ENCODE measurements at places on chromosomes 12 and 14. TPM values are rescaled to one million over a fixed set of nuclear protein-coding genes. Genes with fewer than 3 reads are reported as not detected.

Gene AQP6
- 0.25 TPM for total RNA-seq

Gene RNF212B
- total RNA-seq = not detected

Gene SLCO1A2
- not detected for total RNA-seq

Gene CLEC2A
- total RNA-seq = not detected

Gene GPR132
- 0.70 TPM for total RNA-seq

Gene AGAP2
- total RNA-seq = 0.91 TPM

Gene DHH
- 0.59 TPM for total RNA-seq

Gene KRT79
- total RNA-seq = not detected

Gene TSPAN19
- not detected for total RNA-seq

Gene TEX22
- 1.4 TPM for total RNA-seq

Gene TSPAN8
- 2.7 TPM for total RNA-seq

Gene CCDC177
- total RNA-seq = not detected

Gene ENDOU
- 0.28 TPM for total RNA-seq

Gene STYK1
- not detected for total RNA-seq

Gene IGFBP6
- total RNA-seq = 134 TPM

DNA sequence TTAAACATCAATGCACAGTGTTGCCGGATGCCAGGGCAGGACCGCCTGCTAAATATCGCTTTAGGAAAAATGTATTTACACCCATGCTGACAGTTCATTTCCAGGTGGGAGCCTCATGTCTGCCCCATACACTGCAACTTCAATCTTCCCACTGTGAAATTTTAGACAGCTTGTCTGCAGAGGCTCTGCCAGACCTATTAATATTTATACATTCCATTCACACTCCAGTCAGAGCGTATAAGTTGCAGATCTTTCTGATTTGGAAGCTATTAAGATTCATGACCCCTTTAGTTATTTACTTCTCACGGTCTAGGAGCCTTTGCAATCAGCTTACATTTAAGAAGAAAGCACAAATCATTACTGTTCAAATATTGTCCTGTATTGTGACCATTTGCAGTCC is 357.4 kb downstream of the ATP23 start:
- DNase-seq = no peak

DNA sequence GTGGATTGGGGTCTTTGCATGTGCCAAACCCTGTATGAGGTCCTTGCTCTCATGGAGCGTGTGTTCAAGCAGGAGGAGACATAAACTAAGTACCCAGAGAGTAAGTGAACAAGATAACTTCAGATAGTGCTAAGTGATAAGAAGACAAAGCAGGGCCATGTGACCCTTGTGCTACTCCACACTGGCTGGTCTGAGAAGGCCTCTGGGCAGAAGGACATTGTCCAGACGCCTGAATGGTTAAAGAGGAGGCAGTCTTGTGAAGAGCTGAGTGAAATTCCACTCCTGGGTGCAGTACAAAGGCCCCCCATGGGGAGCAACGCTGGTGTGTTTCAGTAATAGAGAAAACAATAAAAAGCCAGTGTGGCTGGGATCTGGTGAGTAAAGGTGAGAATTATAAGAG is 93.3 kb upstream of the RIC8B start:
- no peak for DNase-seq

DNA sequence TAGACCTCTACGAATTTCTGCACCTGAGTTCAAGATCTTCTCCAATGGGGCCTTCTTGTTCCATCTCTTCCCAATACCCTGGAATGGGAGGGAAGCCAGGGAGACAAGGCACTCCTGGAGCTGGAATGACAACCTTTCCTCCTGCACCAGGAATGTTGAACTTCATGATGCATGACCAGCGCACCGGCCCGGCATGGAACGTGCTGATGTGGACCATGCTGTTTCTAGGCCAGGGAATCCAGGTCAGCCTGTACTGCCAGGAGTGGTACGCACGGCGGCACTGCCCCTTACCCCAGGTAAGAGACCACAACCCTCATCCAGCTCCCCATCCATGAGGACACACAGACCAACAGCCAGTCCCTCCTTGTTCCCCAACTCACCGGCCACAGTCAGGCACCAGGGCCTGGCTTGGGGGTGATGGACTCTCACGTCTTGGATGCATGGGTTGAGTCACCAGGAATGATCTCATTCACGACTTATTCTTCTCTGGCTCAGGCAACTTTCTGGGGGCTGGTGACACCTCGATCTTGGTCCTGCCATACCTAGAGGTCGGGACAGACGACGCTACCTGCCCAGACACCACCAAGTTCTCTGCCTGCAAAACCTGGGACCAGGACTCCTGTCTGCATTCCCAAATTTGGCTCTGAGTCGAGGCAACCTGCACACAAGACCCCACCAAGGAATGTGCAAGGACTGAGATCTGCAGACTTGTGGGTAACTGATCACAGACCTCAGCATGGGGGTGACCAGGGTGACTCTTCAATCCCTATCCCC is 20.5 kb downstream of the SOAT2 start:
- no peak for DNase-seq

- no peak for DNase-seq
These were observed 19.3 kb downstream of the ASCL1 start for GRCh38 chr12:102976609-102977280.

- no peak for DNase-seq
These were observed 129.5 kb downstream of the PRKD1 start for GRCh38 chr14:29798108-29798663.

DNA sequence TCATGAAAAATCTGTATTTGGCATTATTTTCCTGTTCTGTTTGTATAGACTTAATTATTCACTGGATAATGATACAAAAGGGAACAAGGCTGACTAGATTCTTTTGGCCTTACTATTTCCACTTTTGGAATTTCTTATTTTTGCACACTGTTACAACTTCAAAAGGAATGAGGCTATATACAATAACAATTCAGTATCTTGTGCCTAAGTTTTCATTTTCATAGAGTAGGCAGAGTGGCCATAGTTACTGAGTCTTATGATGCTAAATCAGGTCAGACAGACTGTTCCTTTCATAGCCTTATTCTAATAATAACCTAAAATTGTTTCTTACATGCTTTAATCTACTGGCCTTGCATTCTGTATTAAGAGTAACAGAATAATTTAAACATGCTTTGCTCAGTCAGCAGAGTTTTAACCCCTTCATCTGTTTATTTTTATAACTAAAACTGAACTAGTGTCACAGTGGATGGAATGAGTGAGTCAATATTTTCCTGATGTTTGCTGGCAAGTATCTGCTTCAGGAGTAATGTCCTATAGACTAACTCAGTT is 10.5 kb downstream of the TTC8 start:
- no peak for DNase-seq

DNA sequence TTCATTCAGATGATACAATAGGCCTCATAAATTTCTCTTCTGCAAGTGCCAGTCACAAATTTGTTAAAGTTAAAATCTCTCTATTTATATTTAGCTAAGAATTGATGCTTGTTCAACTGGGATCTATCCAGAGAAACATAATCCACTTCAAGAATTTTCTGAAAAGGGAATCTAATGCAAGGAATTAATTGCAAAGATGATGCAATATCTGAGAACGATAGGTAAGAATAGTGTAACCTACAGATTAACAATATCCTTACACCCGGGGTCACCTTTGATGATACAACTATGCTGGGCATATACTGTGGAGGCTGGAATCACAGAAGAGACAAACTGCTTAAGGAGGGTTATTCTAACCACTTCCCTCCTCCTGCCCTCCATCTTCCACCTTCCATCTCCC is 295.1 kb downstream of the FOXG1 start:
- DNase-seq = no peak

DNA sequence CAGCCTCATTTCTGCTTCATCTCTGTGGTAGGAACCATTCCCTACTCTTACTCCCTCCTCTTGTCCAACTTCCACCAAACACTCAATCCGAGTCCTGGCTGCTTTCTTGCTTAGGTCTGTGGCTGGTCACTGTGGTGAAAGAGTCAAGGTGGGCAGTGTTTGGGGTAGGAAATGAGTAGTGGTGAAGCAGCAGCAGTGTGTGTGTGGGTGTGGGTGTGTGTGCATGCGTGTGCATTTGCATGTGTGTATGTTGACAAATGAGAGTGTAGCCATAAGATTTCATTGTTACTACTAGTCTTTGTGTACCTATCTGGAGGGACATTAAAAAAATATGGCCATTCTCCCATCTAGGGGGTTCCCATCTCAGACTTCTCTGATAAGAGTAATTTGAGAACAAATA is 78.6 kb upstream of the SCN8A start:
- no peak for DNase-seq

GRCh38 chr14:99964979-99965378 is 100.2 kb upstream of the EVL start:
- no peak for DNase-seq

GRCh38 chr14:59622631-59623030 is 46.0 kb upstream of the CCDC175 start:
- DNase-seq = no peak

- no peak for DNase-seq
These were observed 4.6 kb downstream of the SINHCAF start for GRCh38 chr12:31321186-31321896.

DNA sequence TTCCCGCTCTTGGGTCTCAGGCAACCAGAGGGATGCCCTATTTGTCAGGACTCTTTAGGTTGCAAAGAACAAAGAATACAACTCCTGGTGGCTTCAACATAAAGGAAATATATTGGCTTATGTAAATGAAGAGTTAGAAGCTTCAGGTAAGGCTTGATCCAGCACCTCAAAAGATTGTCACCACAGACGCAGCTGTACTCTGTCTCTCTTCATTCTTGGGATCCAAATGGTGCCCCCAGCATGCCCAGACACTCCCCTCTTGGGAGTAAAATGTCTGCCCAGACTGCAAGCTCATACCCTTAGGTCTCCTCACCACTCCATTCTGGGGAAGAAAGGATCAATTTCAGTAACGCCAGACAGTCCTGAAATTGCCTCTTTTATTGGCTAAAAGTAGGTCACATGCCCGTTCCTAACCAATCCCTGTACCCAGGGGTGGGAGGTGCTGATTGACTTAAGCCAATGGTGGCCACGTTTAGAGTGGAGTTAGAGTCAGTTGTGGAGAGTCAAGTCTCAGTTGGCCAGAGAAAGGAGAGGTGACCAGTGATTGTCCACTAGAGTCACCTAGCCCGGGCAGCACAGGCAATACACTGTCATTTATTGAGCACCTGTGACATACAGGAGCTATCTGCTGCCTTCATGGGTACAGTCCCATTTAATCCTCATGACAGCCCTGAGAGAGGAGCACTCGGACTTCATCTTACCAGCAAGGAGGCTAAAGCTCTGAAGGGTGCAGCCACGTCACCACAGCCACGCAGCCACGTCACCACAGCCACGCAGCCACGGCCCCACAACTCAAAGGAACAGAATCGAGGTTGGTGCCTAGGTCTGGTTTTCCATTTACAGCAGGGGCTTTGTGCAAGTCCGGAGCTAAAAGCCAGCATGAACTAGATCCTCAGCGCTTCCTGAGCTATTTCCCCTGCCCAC is 19.7 kb upstream of the BEGAIN start:
- no peak for DNase-seq

- peak; percentile 69 for DNase-seq
These were observed 4.0 kb downstream of the ATG101 start for GRCh38 chr12:52073531-52074381.

GRCh38 chr14:98015921-98016320 is 1218.7 kb downstream of the VRK1 start:
- DNase-seq = no peak

DNA sequence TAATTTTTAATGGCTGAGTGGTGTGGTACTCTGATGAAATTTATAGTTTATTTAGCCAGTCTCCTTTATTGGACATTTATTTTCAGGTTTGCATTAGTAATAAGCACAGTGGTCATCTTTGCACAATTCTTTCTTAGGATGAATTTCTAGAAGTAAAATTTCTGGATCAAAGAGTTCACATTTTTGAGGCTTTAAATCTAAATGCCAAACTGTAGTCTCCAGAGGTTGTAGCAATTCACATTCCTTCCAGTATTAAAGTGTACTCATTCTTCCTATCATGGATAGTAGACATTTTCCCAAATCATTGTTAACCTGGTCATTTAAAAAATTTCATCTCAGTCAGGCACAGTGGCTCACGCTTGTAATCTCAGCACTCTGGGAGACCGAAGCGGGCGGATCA is 24.8 kb downstream of the SLC39A9 start:
- DNase-seq = no peak

GRCh38 chr14:90017371-90017770 is 44.4 kb upstream of the KCNK13 start:
- DNase-seq = no peak

GRCh38 chr12:51721282-51721940 is 127.1 kb downstream of the FIGNL2 start:
- peak; percentile 81 for DNase-seq

DNA sequence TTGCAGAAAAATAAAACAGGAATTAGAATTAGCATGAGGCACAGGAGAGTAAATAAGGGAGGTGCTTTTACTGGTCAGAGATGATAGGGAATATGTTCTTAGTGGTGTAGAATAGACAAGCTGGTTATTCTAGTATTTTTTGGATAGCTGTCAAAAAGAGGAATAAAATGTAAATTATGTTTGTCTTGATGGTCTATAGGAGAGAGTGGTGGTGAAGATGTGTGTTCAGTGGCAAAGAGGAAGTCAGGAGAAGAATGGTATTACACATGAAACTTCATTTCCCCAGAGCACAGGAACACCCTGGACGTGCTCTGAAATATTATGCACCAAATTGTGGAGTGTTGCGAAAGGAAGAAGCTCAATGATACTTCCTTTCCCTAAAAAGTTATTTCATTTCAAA is 27.8 kb downstream of the MUCL1 start:
- DNase-seq = no peak

- no peak for DNase-seq
These were observed 77.4 kb downstream of the ST8SIA1 start for GRCh38 chr12:22257100-22257499.

GRCh38 chr12:111268738-111269572 is 99.9 kb downstream of the PHETA1 start:
- DNase-seq = no peak

GRCh38 chr12:52258335-52258901 is 16.0 kb upstream of the KRT86 start:
- DNase-seq = peak; percentile 67

GRCh38 chr14:94682736-94683135 is 70.5 kb downstream of the SERPINA3 start:
- DNase-seq = no peak

- DNase-seq = no peak
These were observed 8.8 kb upstream of the LGR5 start for GRCh38 chr12:71430756-71431155.

DNA sequence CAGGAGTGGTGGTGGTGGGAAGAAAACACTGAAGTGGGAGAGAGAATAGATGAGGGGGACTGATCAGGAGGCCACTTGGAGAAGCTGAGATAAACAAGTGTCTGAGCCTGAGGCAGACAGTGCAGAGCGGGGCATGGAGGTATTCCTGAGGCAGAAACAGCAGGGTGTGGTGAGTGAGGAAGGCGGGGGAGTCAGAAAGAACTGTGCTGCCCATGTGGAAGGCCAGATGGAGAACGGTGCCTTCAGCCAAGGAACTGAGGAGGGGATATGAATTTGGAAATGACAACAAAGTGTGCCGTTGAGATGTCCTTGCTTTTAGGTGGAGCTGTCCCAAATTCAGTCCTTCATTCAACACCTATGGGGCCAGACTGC is 13.7 kb downstream of the APPL2 start:
- no peak for DNase-seq

DNA sequence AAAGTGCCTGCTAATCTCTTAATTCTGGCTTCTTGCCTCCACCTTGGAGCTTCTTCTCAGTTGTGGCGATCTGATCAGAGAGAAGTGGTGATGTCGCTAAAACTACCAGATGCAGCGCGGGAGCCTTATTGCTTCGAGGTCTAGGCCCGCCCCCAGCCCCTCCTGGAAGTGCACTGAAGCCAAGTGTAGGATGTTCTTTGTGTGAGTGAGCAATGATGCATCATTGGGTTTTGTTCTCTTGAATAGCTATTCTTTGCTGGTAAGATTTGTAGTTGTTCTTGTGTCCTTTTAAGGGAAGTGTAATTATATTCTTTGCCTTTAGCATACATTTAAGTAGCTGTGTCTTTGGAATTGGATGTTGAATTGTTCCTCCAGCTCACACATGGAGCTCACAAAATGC is 35.8 kb downstream of the MTHFD1 start:
- no peak for DNase-seq
